COLO829 (cell line): ENCODE measurements at places on chromosomes 1 and 21.

DNA sequence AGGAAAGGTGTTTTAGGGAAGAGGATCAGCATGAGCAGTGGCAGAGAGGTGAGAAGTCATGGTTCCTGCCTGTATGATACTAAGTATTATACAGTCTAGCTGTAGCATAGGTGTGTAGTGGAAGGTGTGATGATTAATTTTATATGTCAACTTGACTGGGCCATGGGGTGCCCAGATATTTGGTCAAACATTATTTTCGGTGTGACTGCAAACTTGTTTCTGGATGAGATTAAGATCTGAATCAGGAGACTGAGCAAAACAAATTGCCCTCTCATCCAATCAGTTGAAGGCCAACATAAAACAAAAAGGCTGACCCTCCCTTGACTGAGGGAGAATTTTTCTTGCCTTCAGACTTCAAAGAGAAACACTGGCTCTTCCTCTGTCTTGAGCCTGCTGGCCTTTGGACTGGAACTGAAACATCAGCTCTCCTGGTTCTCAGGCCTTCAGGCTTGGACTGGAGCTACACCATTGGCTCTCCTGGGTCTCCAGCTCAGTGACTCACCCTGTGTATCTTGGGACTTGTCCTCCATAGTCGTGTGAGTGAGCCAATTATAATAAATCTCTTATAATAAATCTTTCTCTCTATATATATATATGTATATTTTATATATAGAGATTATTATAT is 6.8 kb upstream of the CDC42 start:
- DNase-seq: no peak

- no peak for DNase-seq
Observed at GRCh38 chr1:77421504-77422233, 139.8 kb downstream of the AK5 start.

DNA sequence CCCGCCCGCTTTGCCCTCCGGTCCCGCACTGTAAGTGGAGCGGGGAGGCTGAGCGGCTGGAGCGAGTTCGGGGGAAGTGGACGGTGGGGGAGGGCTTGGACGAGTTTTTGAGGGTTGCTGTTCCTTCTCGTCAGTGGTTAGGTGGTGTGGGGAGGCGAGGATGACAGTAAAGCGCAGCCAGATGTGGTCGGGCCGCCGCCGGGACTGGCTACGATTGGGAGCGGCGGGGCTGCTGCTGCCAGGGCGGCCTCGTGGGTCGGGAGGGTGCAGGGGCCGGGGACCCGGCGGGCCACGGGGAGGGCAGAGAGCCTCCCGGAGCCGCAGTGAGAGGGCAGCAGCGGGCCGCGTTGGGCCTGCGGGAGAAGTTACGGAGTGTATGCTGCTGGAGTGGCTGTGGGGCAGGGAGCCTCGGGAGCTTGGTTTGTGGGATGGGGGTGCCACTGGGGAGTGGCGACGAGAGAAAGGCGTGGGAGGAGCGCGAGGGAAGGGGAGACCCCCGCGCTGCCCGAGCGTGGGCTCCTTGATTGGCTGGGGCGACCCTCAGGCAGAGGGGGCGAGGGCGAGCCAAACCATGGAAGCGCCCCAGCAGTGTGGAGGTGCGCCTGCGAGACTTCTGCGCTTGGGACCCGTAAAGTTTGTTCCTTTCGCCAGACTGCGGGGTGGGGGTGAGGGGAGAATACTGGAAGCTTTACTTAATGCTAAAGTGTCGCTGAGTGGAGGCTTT is 2.1 kb downstream of the ADGRL2 start:
- DNase-seq: no peak

- no peak for DNase-seq
Observed at GRCh38 chr1:114176366-114176765, 22.7 kb upstream of the SYT6 start.

DNA sequence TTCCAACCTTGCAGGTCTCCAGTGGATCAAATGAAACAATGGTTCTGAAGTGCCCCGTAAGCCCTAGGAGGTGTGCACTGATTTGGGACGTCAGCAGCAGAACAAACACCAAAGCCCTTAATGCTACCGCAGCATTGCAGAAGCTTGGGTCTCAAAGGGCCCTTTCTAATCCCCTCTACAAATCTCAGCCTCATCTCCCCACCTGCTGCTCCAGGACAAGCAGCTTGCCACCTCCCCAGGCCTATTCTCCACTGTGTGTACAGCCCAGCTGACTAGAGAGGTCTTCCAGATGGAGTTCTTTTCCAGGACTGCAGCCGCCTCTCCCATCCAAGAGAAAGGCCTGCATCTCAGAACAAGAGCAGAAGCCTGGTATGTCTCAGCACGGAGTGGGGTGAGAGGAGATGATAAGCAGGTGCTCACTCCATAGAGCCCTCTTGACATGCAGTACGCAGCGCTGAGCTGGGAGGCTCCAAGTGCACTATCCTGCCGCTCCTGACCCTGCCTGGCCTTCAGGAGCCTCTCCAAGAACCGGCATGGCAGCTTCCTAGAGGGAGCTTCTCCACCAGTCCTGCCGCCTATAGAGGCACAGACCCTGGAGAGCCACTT is 46.3 kb downstream of the MRPL37 start:
- no peak for DNase-seq
